ENCODE measurements at places on chromosomes 12 and 14.

- DNase-seq: peak; percentile 98
Measured at GRCh38 chr12:80186727-80187217, 87.4 kb downstream of the OTOGL start.

DNA sequence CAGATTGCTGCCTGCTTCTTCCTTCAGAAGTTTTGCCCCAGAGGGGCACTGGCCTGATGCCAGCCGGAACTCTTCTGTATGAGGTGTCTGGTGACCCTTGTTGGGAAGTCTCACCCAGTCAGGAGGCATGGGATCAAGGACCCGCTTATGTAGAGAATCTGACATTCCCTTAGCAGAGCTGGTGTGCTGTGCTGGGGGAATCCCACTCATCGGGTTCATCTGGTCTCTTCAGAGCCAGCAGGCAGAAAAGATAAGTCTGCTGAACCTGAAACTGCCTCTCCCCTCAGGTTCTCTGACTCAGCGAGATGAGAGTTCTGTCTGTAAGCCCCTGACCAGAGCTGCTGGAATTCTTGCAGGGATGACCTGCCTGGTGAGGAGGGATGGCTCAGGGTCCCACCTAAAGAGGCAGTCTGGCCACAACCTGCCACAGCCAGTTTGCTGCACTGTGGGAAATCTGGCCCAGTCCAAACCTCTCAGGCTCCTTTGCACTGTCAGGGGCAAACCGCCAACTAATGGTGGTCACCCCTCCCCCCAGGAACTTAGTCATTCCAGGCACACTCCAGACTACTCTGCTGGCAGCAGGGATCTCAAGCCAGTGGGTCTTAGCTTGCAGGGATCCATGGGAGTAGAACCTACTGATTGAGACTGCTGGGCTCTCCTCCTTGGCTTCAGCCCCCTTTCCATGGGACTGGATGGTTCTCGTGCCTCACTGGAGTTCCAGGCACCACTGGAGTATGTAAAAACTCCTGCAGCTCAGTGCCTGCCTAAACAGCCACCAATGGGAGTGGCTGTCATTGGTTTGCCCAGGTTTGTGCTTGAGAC, 4.1 kb downstream of the CLEC2D start:
- DNase-seq: peak; percentile 93

- DNase-seq: peak; percentile 53
Measured at GRCh38 chr12:19003141-19003540, 126.4 kb upstream of the PLEKHA5 start.

DNA sequence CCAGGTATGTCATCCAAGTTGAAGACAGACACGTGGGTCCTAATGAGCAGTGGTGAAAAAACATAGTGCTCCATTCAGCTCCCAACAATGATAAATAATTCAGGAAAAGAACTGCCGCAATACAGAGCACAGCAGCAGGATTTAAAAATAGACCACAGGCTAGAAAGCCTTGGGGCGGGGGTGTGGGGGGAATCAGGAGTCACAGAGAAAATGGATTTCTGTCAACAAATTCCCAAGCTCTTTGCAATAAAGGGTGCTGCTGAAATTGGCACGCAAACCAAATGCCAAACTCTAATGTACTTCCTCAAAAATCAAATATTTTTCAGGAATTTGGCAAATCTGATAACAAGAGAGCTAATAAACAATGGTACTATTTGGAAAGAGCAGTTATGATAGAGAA, 58.6 kb downstream of the R3HDM2 start:
- DNase-seq: peak; percentile 89

- no peak for DNase-seq
Measured at GRCh38 chr12:106953352-106954250, 2.1 kb upstream of the TMEM263 start.

GRCh38 chr14:51302295-51303030, 62.4 kb downstream of the TMX1 start:
- DNase-seq: no peak

GRCh38 chr12:57631566-57632072, 1.4 kb downstream of the B4GALNT1 start:
- DNase-seq: no peak

DNA sequence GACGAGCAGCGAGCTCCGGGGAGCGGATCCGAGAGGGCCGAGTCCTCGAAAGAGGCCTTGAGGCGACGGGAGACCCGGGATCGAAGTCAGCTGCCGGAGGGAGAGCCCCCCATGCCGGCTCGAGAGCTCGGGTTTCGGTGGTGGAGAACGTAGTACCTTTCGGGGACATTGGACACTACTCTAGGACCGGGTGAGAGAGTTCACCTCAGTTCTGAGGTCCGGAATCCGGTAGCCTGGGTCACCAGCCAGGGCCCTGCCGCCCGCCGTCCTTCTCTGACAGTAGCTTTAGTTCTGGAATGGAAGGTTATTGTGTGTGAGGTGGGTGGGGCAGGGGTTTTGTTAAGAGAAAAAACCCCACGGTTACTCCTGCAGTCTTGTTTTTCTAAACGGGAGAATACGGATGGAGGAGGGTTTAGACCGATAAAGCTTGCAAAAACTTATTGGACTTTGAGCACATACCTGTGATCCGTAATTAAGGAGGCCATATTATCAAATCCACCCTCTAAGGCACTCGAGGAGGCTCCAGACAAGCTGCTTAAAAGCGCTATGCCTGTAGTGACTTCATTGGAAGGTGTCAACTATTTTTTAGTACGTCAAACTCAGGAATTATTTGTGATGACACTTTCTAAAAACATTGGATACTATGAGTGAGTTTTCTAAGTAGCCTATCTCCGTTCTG, 765 bp downstream of the SCYL2 start:
- peak; percentile 47 for DNase-seq

- peak; percentile 5 for DNase-seq
Measured at GRCh38 chr12:24233519-24234246, 284.2 kb upstream of the SOX5 start.

DNA sequence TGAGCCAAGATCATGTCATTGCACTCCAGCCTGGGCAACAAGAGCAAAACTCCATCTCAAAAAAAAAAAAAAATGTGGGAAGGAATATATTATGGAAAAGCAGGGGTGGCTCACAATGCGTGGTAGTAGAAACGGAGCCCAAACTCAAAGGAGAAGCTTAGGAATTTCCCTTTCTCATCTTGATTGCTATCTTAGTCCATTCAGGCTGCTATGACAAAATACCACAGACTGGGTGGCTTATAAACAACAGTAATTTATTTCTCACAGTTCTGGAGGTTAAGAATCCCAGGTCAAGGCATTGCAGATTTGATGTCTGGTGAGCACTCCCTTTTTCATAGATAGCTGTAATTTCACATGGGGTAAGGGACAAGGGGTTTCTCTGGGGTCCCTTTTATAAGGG, 153.8 kb upstream of the KRR1 start:
- no peak for DNase-seq

DNA sequence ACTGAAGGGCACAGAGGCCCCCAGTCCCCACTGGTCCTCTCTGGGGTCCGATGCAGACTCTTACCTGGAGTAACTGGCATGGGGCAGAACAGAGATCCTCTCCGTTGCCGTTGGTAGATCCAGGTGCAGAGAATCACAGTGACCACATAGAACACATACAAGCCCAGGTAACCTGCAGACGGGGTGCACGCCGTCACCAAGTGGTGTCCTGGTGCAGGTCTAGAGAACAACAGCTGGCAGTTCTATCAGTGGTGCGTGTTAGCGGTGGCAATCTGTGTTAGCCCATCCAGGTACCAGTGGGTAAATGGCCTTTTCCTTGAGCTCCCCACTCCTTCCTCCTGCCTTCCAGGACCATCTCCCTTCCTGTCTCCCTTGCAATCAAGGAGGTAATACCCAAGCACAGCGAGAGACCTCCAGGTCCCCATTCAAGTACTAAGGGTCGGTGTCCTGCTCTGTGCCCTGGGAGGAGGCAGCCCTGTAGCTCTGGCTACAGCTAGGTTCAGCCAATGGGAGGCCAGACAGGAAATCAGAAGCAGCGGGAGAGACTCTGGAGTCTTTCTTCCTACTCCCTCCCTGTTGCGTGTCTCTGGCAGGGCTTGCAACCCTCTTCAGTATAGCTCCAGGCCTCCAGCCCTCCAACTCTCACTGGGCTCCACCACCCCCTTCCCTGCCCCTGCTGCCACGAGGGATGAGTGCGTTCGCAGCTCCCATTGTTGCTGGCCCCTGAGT, 15.8 kb downstream of the SLC8B1 start:
- DNase-seq: no peak

DNA sequence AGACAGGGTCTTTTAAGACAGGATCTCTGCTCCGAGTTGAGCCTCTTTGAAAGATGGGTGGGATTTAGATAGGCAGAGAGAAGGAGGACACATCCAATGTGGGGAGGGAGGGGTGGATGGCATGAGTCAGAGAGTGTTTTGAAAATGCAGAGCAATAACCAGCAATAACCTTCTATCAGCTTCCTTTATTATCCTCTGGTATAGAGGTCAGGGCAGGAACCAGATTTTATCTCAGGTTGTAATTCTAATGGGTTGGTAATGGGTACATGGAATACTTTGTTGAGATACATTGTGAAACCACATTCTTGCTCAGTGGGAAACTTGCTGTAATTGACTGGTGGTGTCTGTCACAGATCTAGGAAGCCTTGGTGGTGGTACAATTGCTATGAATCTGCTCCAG, 37.6 kb upstream of the CCDC63 start:
- no peak for DNase-seq

- DNase-seq: peak; percentile 66
Measured at GRCh38 chr12:31324116-31324844, 1.7 kb downstream of the SINHCAF start.

DNA sequence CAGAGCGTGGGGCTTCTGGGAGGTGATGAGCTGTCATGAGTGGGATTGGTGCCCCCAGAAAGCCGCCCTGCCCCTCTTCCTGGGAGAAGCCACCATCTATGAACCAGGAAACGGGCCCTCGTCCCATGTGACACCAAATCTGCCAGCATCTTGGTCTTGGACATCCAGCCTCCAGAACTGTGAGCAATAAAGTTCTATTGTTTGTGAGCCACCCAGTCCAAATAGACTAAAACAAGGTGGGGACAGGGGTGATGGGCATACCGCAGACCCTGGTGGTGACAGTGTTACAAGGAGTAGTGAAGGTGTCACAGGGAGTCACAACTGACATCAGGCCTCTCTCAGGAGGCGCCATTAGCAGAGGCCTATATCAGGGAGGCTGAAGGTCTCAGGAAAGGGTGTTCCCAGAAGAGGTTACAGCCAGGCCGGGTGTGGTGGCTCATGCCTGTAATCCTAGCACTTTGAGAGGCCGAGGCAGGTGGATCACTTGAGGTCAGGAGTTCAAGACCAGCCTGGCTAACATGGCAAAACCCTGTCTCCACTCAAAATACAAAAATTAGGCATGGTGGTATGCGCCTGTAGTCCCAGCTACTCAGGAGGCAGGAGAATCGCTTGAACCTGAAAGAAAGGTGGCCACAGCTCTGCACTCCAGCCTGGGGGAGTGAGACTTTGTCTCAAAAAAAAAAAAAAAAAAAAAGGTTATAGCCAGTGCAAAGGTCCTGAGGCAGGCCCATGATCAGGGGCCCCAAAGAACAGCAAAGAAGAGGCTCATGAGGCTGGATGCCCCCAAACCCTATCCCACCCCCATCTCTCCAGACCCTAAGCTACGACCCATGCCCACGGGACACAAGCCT, 53.0 kb downstream of the NCOR2 start:
- DNase-seq: no peak

- DNase-seq: no peak
Measured at GRCh38 chr12:41795910-41796309, 348.8 kb downstream of the GXYLT1 start.

DNA sequence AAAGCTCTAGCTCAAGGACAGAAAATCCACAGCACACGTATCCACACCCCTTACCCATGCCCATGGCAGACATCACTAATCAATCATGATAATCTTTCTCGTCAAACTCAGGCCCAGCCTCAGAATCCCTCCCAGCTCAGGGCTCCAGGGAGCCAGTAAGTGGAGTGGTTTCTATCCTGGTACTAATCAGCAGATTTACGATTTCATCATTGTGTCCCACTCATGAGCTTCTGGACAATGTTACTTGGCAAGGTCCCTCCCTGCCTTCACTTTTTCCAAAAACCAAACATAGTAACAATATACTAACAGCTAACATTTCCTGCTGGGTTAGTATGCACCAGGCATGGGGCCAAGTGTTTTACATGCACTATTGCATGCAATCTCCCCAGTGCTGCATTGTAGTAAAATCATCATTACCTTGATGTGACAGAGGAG, 45.8 kb upstream of the NCOR2 start:
- peak; percentile 98 for DNase-seq

GRCh38 chr12:27460471-27460978, 14.0 kb downstream of the SMCO2 start:
- peak; percentile 69 for DNase-seq

DNA sequence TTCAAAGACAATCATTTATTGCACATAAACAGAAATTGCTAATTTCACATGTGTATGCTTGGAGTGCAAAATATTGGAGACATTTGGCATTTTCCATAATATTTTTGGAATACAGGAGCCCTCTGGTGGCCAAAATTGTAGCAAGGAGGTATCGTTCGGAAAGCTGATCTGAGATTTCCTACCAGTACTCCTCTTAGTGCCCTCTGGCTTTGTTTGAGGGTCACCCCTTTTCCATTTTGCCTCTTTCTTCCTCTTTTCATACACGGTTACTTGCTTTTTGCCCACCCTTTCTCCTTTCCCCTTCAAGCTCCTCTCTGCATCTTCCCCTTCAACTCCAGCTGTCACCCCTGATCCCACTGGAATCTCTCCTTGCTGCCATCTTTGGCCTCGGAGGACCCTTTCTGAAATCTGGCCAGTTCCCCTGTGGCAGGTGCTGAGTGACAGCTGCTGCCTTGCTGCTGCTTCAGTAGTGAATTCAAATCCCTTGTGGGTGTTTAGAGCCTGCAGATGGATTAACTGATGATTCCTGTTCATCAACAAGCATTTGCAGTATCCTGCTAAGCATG, 164.6 kb upstream of the PARP11 start:
- peak; percentile 70 for DNase-seq

- DNase-seq: no peak
Measured at GRCh38 chr12:29299633-29300032, 81.3 kb downstream of the ERGIC2 start.

DNA sequence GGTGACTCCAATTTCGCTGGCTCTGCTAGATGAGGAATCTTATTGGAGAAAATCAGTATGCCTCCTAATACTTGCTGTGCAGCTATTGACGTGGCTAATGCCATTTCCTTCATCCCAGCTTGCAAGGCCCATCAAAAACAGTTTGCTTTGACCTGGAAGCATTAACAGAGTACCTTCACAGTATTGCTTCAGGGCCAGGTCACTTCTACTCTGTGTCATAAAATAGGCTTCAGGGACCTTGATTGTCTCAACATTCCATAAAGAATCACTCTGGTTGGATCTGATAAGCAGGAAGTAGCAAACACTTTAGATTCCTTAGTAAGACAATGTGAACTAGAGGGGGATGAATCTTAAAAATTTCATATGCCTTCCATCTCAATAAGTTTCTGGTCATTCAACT, 26.9 kb upstream of the ZNF641 start:
- DNase-seq: no peak
